Stimulated activated naive CD8-positive, alpha-beta T cell treated with anti-CD3 and anti-CD28 coated beads, Interleukin-15, amount 100 ng/mL, for 72 hours (primary cell): ENCODE measurements at places on chromosomes 16 and 17.

- no peak for DNase-seq
Observed at GRCh38 chr16:28078261-28078660, 14.7 kb upstream of the GSG1L start.

DNA sequence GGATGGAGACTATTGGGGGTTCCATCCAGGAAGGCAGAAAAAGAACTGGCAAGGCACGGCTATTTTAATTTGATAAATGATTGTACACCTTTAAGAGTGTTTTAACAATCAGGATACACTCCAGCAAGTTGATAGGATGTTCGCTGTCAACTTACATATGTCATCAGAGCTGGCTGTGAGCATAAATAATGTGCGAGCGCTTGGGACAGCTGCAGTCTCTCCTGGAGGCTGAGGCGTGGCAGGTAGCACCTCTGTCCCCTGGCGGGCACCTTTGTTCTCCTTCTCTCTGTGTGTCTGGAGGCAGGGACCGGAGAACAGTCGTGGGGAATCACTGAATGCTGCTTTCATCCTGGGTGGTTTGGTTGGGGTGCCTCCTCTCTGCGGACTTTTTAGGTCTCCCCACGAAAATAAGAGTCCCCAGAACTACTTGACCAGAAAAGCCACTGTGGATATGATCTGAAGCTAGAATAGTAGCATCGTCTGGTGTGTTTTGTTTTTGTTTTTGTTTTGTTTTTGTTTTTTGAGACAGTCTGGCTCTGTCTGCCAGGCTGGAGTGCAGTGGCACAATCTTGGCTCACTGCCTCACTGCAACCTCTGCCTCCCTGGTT is 9.4 kb downstream of the BAHCC1 start:
- DNase-seq, result no peak

- DNase-seq, result no peak
Observed at GRCh38 chr17:56710986-56711385, 117.5 kb downstream of the NOG start.

GRCh38 chr16:76988526-76988925 is 202.5 kb upstream of the MON1B start:
- no peak for DNase-seq

DNA sequence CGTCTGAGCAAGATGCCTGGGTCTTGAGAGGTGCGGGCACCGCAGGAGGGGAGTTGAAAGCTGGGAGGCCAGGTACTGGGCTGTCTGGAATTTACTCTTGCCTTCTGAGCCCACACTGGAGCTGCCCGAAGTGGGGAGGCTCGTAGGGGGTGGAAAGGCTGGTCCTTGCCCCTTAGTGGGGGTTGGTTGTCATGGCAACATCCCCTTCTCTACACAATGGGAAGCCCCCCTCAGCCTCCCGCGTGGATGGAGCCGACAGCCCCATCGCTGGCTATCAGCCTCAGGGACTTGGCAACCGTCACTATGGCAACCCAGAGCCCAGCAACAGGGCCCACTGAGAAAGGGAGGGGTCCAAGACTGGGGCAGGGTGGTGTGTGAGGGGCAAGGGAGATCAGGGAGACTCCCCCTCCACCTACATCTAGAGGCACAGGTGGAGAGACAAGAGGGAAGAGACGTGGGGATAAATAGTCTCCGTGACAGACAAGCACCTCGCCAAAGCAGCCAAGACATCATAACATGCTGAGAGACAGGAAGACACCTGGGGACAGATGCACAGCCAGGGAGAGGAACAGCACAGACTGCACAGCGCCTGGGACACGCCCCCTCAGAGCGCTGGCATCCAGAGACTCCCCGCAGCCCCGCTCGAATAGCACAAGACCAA is 5.3 kb upstream of the DNAH2 start:
- no peak for DNase-seq
